Sigmoid colon (tissue), 7 donors: ENCODE measurements at places on chromosomes 2 and 18. TPM values are rescaled to one million over a fixed set of nuclear protein-coding genes. Genes with fewer than 3 reads are reported as not detected.
A peak's percentile ranks its signal among the peaks of the same experiment; 100 is the strongest.

Gene PARD6G
- total RNA-seq = 13.0 TPM

Gene EDAR
- not detected for total RNA-seq

Gene SCN7A
- total RNA-seq = 117 TPM

Gene C2orf72
- not detected for total RNA-seq

Gene GPR55
- total RNA-seq = not detected

Gene LRATD1
- 2.7 TPM for total RNA-seq

Gene ZSWIM2
- total RNA-seq = not detected

Gene SERPINB7
- not detected for total RNA-seq

Gene PHOSPHO2
- total RNA-seq = 19.3 TPM

Gene IL1RL1
- 5.4 TPM for total RNA-seq

Gene LINC00305
- not detected for total RNA-seq

Gene ST6GAL2
- 1.8 TPM for total RNA-seq

Gene CCDC141
- total RNA-seq = 4.5 TPM

Gene MEP1B
- total RNA-seq = not detected

Gene ANKRD30B
- total RNA-seq = not detected

DNA sequence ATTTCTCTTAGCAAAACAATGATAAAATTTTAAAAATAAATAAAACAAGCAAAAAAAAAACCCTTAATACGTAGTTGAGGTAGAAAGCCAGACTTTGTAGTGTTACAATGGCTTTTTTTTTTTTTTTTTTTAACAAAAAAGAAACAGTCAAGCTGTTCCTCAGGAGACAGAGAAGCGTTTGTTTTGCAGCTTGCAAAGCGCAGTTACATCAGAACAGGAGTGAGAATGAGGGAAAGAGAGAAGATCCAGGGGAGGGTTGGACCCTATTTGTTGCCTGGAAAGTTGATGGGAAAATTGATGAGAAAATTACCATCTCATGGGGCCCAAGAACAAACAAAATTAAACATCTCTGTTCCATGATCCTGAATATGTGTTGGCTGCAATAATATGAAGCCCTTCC, 146.5 kb downstream of the NETO1 start:
- H3K4me1 ChIP-seq = no peaks in the 10 kb centered on the region
- no peak overlapping the region for H3K4me3 ChIP-seq
- H3K36me3 ChIP-seq = no peaks in the 10 kb centered on the region
- H3K27me3 ChIP-seq = no peaks in the 10 kb centered on the region
- no peak for DNase-seq
- H3K27ac ChIP-seq = no peak overlapping the region

GRCh38 chr2:75241696-75242095, 42.4 kb upstream of the TACR1 start:
- H3K36me3 ChIP-seq = no peaks in the 10 kb centered on the region
- no peaks in the 10 kb centered on the region for H3K27me3 ChIP-seq
- no peak overlapping the region for H3K4me3 ChIP-seq
- DNase-seq = no peak
- no peak overlapping the region for H3K27ac ChIP-seq
- no peaks in the 10 kb centered on the region for H3K4me1 ChIP-seq

DNA sequence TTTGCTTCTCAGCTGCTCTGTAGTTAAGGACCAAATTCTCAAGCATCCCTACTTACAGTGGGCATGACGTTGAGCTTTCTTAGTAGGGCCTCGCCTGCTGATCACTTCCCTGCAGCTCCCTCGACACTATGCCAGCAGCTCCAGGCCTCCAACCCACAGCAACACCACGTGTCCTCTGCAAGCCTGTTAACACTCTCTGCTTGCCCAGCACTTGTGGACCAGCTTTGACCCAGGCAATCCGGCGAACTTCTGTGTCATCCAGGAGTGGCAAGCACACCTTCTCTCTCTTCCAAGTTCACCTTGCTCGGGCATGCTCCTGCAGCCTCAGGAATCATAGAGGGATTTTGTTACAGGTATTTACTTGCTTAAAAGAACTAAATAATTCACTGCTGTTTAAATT, 138.6 kb upstream of the FHL2 start:
- no peaks in the 10 kb centered on the region for H3K27me3 ChIP-seq
- no peaks in the 10 kb centered on the region for H3K4me1 ChIP-seq
- H3K27ac ChIP-seq = no peak overlapping the region
- no peaks in the 10 kb centered on the region for H3K36me3 ChIP-seq
- no peak overlapping the region for H3K4me3 ChIP-seq
- DNase-seq = no peak

GRCh38 chr2:212926940-212927339, 224.5 kb downstream of the IKZF2 start:
- no peaks in the 10 kb centered on the region for H3K4me1 ChIP-seq
- DNase-seq = no peak
- no peaks in the 10 kb centered on the region for H3K27me3 ChIP-seq
- H3K27ac ChIP-seq = no peak overlapping the region

DNA sequence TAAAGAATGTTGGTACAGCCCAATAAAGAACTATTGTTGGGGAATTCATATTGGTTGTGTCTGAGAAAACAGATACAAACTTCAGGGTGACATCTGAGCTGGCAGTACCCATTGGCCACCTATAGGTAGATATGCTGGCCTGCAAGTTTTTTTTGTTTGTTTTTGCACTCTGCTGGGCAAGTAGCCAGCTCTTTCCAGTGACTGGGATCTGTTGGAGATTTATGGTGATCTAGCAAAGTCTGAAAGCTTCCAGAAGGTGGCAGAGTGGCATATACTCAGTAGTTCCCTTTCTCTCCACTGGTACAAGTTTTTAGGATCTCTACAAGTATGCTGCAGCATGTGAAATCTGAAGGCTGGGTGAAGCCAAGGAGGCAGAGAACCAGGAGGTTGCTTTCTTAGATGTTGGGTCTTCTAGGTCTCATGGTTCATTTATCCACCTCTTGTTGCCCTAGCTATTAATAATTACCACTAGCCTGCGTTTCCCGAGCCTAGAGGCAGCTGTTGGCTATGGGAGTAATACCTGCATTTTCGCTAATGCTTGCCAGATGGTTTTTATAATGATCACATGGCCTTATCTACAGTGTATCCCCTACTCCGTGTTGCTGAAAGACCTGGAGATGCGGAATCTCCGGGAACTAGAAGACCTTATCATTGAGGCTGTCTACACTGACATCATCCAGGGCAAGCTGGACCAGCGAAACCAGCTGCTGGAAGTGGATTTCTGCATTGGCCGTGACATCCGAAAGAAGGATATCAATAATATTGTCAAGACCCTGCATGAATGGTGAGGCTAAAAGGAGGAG, 9.5 kb downstream of the COPS7B start:
- peaks cover 97% of the 10 kb centered on the region for H3K36me3 ChIP-seq
- DNase-seq = no peak
- no peak overlapping the region for H3K4me3 ChIP-seq
- H3K27ac ChIP-seq = no peak overlapping the region
- H3K27me3 ChIP-seq = no peaks in the 10 kb centered on the region

- no peak overlapping the region for H3K4me3 ChIP-seq
- peaks cover 15% of the 10 kb centered on the region for H3K4me1 ChIP-seq
- no peaks in the 10 kb centered on the region for H3K36me3 ChIP-seq
- DNase-seq = no peak
These were observed 25.0 kb downstream of the ATOH8 start for GRCh38 chr2:85778646-85779379.

DNA sequence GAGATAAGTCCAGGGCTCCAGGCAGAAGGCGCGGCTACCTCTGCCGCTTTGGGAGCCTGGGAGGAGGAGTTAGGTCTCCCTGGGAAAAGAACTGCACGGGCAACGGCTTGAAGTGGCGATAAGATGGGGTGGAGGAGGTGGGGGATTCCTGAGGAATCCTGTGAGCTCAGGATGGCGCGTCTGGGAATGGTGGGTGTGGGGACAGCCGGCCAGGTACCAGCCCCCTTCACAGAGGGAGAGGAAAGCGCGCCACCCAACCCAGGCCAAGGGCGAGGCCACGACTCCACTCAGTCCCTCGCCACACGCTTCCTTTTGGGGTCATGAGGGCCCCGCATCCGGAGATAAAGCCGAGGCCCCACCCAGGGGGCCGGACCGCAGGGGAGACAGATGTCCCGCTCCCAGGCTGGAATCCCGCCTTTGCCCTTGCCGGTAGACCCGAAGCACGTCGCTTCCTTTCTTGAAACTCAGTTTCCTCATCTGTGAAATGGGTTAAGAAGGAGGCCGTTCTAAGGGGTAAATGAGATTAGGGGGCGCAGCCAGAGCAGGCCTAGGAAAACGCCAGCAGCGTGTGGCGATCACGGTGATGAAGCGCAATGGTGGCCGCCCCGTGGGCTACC, 1.7 kb upstream of the CTDSP1 start:
- peak overlapping the region; percentile 98 for H3K4me3 ChIP-seq
- H3K4me1 ChIP-seq = no peaks in the 10 kb centered on the region
- peaks cover 17% of the 10 kb centered on the region for H3K36me3 ChIP-seq
- H3K27ac ChIP-seq = peak overlapping the region; percentile 100
- no peaks in the 10 kb centered on the region for H3K27me3 ChIP-seq
- DNase-seq = peak; percentile 90

- H3K27me3 ChIP-seq = no peaks in the 10 kb centered on the region
- H3K36me3 ChIP-seq = no peaks in the 10 kb centered on the region
- no peak overlapping the region for H3K27ac ChIP-seq
- H3K4me1 ChIP-seq = no peaks in the 10 kb centered on the region
These were observed 76.4 kb upstream of the TTC39C start for GRCh38 chr18:23938043-23938756.

- no peak overlapping the region for H3K4me3 ChIP-seq
- no peak for DNase-seq
- H3K27ac ChIP-seq = no peak overlapping the region
- H3K36me3 ChIP-seq = no peaks in the 10 kb centered on the region
- peaks cover 3% of the 10 kb centered on the region for H3K27me3 ChIP-seq
These were observed 6.4 kb upstream of the CLEC4F start for GRCh38 chr2:70826696-70827350.

- H3K27me3 ChIP-seq = no peaks in the 10 kb centered on the region
- H3K4me3 ChIP-seq = no peak overlapping the region
- H3K4me1 ChIP-seq = peaks cover 43% of the 10 kb centered on the region
These were observed 76.6 kb downstream of the TGOLN2 start for GRCh38 chr2:85251070-85251616.

GRCh38 chr2:74779265-74779558, 54.7 kb upstream of the HK2 start:
- no peaks in the 10 kb centered on the region for H3K27me3 ChIP-seq
- no peak overlapping the region for H3K4me3 ChIP-seq

DNA sequence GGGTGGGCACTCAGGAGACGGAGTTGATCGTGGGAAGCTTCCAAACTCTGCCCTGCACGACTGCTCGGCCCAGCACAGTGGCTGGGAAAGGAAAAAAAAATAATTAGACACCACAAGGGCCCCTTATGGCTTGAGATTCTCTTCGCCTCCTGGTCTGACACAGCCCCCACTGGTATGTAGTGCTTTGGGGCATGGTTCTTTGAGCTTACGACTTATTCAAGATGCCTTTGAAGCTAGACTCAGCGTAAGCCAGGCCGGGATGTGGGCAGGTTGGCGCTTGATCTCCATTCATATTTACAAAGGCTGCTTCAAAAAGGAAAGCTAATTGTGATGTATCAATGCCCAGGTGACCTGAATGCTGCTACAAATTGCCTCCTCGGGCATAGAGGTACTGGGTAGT, 50.5 kb downstream of the CXCR4 start:
- no peaks in the 10 kb centered on the region for H3K36me3 ChIP-seq
- no peak for DNase-seq
- H3K27me3 ChIP-seq = no peaks in the 10 kb centered on the region

GRCh38 chr18:2974731-2975130, 38.2 kb downstream of the LPIN2 start:
- H3K27ac ChIP-seq = no peak overlapping the region
- H3K4me1 ChIP-seq = no peaks in the 10 kb centered on the region
- no peaks in the 10 kb centered on the region for H3K27me3 ChIP-seq
- DNase-seq = no peak

- DNase-seq = no peak
- no peak overlapping the region for H3K27ac ChIP-seq
- H3K4me1 ChIP-seq = no peaks in the 10 kb centered on the region
- H3K4me3 ChIP-seq = no peak overlapping the region
- peaks cover 14% of the 10 kb centered on the region for H3K36me3 ChIP-seq
These were observed 112.3 kb downstream of the GALNT1 start for GRCh38 chr18:35693829-35694228.

GRCh38 chr2:208619993-208620392, 213.4 kb downstream of the PTH2R start:
- H3K36me3 ChIP-seq = no peaks in the 10 kb centered on the region
- DNase-seq = no peak
- no peaks in the 10 kb centered on the region for H3K4me1 ChIP-seq
- H3K27me3 ChIP-seq = no peaks in the 10 kb centered on the region
- H3K27ac ChIP-seq = no peak overlapping the region

DNA sequence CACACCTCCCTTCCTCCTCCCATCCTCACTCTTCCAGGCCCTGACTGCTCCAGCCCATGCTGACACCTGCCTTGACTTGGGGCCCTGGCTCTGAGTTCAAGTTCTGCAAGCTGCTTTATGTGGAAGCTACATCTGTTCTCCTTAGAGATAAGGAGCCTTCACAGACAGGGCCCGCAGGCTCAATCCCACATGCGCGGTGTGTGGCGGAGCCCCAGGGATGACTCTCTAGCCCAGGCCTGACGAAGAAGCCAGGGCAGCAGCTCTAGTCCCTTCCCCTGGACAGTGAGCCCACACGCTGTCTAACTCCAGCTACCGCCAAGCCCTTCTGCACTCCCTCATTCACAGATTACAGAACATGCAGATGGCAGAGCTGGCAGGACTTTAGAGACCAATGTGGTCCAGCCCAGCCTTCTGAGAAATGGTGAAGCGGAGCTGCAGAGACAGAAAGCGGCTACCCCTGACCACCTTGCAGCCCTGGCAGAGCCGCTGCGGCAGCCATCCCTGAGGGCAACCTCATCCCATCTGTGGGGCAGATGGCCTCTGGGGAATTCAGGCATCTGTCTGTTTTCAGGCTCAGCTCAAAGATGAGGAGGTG, 304.3 kb downstream of the CELF4 start:
- H3K4me3 ChIP-seq = no peak overlapping the region
- DNase-seq = no peak
- no peak overlapping the region for H3K27ac ChIP-seq
- no peaks in the 10 kb centered on the region for H3K36me3 ChIP-seq
- peaks cover 7% of the 10 kb centered on the region for H3K27me3 ChIP-seq

GRCh38 chr2:72824224-72824842, 1.5 kb downstream of the EXOC6B start:
- no peaks in the 10 kb centered on the region for H3K36me3 ChIP-seq
- no peak overlapping the region for H3K27ac ChIP-seq
- peak overlapping the region; percentile 84 for H3K4me3 ChIP-seq
- peaks cover 11% of the 10 kb centered on the region for H3K4me1 ChIP-seq
